ENCODE measurements at places on chromosomes 2 and 18.

GRCh38 chr2:73111073-73112025 is 1.4 kb downstream of the RAB11FIP5 start:
- no peak for DNase-seq

- no peak for DNase-seq
These were observed 20.3 kb upstream of the LAPTM4A start for GRCh38 chr2:20071397-20072383.

DNA sequence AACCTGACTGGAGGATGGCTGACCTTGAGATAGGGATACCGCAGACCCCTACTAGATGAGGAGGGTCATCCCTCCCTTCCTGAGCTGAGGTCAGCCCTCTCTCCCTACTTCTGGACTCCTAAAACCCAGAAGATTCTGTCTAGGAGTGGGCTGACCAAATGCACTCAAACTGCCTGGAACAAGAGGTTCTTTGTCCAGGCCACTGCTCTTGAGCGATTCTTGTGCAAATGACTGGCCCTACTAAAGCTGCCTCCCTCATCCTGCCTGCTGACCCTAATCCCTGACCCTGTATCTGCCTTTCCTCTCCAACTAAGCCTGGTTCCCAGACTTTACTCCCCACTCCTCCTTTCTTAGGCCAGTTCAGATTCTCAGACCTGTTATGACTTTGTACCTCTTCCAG is 56.2 kb downstream of the EFR3B start:
- no peak for DNase-seq

DNA sequence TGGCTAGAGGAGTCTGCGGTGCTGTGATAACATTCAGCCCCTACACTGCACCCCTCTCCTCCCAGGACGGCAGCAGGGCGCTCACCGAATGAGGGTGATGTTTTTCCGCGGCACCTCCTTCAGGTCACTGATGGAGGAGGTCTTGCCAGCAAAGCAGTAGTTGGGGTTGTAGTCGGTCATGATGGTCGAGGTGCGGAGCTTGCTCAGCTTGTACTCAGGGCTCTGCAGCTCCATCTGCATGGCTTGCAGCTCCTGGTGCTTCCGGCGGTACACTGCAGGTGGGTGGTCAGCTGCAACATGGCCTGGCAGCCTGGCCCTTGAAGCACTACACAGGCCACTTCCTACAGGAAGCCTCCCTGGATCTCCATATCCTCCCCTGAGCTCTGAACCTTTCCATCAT is 108.0 kb downstream of the CLIP4 start:
- DNase-seq: no peak

DNA sequence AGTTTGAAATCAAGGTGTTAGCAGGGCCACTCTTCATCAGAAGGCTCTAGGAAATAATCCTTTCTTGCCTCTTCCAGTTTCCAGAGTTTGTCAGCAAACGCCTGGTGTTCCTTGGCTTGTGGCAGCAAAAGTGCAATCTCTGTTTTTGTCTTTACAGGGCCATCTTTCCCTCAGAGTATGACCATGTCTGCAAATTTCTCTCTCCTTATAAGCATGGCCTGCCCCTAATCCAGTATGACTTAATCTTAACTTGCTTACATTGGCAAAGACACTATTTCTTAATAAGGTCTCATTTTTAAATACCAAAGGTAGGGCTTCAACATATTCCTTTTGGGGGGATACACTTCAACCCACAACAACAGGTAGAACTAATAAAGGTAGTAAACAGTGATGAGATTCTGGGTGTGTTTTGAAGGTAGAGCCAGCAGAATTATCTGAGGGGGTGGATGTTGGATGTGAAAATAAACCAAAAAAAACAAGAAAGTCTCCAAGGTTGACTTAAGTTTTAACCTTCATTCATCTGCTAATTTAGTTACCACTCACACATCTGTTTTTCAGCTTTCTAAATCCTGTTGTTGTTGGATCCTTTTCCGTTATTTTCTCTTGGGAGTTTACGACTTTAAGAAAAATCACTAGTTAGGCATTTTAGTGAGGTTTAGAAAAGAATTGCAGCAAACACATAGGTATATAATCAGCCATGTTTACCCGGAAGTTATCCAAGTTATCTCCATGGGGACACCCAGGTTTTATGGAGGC is 234.4 kb upstream of the FIGN start:
- no peak for DNase-seq

- no peak for DNase-seq
These were observed 247.7 kb downstream of the TPGS2 start for GRCh38 chr18:36580874-36581750.

DNA sequence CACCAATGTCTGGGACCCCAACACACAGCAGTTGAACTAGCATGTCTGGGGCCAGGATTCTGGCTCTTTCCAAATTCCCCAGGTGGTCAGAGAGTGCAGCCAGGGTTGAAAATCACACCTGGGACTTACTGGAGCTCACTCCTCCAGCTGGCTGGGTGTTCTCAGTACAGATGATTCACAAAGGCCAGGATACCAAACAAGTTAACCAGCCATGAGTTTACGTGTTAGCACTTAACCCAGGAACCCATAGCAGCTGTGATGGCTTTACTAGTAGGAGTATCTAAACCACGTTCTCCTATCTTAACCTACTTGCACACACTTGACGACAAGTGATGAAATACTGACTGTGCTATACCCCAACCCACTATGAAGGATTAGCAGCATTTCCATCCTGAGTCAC is 222.8 kb downstream of the FBXO15 start:
- DNase-seq: no peak

DNA sequence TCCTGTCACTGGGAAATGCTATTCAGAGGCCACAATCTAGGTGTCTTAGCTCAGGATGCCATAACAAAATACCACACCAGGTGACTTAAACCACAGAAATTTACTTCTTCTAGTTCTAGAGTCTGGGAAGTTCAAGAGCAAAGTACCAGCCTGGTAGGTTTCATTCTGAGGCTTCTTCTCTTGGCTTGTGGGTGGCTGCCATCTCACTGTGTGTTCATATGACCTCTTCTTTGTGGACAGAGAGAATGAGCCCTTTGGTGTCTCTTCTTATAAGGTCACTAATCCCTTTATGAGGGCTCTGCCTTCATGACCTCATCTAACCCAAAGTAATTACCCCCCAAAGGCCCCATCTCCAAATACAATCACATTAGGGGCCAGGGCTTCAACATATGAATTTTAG is 57.3 kb downstream of the RHOB start:
- DNase-seq: no peak

GRCh38 chr2:64760128-64760527 is 106.4 kb upstream of the SERTAD2 start:
- no peak for DNase-seq

DNA sequence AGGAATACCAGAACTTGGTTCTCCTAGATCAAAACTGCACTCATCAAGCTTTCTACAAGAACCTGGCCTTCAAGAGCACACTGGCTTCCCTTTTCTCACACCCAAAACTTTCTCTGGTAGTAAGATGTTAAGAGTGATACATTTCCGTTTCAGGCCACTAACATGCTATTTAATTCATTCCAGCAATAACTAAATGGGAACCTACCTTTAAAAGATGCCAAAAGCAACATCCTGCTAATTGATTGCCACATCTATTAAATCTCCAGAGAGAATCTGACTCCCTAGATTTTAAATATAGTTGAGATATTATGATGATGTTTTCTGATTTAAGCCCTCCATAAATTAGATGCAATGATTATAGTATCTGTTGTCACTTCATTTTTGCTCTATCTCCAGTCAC is 71.6 kb downstream of the KCTD18 start:
- no peak for DNase-seq

DNA sequence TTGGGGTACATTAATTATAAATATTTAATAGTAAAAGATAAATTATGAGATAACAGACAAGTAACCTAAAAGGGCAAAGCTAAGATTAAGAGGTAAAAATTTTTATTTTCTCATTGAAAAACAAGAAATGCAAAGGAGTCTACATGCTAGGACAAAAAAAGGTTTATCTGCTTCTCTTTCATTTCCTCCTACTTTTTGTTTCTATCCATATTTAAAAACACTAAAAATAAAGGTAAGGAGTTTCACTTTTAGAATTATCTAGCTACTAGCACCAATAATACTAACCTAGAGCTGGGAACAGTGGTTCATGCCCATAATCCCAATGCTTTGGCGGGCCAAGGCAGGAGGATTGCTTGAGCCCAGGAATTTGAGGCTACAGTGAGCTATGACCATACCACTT is 1551.7 kb upstream of the SLC39A10 start:
- no peak for DNase-seq

DNA sequence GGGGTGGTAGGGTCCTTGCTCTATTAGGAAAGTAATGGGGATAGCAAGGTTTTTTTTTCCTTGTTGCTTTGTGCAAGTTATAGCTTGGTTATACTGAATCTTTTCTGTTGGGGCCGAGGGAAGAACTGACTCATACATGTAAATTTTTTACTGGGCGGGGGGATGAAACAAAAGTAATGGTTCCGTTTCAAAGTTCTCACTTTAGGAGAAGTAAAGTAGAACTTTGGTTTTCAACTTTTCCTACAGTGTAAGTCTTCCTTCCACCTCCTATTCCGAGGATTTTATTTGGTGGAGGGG is 1.1 kb downstream of the AFTPH start:
- DNase-seq: peak; percentile 43

DNA sequence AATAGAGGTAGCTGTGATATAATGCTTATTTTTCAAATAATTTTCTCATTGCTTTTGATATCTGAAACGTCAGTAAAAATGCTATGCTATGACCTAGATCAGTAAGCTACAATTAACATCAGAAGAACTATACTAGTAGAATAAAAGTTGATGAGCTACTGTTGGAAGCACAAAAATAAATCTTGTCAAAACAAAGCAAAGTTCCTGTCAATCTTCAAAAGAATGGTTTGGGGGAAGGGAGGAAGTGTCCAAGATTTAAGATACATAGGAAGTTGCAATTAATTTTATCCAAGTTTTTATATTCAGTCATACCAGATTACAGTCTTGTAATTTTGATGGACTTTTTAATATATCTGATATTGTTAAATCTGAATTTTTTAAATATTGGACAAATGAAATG is 19.2 kb downstream of the IRS1 start:
- no peak for DNase-seq

DNA sequence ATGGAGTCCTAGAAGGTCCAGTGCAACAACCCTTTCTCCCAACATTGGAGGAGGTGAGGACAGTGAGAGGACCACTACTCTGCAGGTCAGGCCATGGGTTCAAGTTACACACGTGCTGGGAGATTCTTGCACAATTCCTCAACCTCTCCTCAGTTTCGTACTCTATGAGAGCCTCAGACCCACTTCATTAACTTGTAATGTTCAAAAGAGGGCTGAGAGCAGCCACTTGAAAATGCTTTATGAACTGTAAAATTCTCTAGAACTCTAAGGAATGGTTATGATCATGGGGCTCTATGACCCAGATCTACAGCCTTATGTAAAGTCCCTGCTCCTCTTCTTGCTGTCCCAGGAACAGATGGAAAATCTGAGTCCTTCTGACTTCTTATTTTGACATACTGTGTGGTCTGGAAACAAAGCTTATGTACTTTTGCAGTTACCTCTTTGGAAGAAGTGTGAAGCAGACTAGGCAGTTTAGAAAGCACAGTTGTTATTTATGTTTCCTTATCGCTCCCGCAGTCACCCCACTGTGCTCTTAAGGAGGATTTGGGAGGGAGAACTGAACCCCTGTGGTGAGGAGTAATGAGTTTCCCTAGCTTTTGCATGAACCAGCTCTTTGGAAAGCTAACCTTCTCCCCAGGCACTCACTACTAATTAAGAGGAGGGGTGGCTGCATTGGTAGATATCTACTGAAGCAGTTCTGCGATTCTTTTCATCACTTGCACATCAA is 296.6 kb downstream of the LRRTM1 start:
- no peak for DNase-seq

- no peak for DNase-seq
These were observed 55.9 kb upstream of the STAM2 start for GRCh38 chr2:152231446-152231845.

- DNase-seq: no peak
These were observed 189.4 kb downstream of the MSH2 start for GRCh38 chr2:47592381-47592780.

DNA sequence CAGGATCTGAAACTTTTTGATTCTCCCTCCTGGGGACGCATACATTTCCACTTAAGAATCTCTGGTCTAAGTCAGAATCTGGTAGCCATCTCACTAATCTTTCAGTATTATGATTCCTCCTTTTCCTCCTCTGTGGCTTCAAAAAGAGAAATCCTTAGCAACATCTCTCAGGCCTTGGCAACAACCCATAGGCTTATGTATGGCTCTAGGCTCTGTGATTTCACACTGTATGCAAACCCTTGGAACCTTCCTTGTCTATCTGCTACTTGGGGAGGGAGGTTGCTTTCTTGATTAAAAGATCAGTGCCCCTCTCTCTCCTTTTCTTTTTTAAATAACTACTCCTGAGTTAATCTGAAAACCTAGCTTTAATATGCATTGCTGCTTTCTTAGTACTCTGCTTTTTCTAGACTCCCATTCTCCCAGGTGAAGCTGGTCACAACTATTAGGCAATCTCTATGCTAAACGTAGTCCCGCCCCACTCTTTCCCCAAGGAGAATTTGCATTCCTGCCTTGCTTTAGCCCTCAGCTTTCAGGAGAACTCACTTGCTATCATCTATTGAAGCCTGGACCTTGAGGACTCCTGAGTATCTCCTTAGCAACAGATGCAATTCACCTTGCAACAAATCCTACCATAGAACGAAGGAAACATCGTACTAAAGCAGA is 72.2 kb upstream of the L3MBTL4 start:
- no peak for DNase-seq

DNA sequence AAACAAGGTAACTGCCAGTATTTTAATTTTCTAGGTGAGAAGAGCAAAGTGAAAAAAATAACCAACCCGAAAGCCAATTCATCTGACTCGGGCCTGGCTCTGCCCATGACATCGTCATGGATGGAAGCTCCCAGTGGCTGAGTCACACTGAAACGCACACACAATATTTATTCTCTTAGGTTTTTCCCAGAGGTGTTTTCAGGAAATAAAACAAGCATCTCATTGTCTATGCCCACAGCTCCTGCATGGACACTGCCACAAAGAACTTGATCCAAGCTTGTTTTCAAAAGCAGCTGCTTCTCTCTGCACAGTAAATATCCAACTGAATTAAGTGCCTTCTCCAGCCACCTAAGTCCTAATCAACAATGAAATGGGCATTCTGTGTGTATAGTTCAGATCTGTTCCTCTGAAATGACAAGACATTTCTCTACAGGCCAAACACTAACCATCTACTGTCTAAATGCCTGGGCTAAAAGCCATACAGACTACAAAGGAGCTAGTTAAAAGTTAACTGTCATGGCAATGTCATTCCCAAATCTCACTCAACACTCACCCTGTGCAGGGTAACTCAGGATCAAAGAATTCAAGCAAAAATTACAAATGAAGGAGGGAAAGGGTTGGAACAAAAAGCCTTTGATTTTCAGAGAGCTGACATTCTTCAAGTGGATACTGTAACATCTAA is 62.9 kb downstream of the RPL31 start:
- no peak for DNase-seq

DNA sequence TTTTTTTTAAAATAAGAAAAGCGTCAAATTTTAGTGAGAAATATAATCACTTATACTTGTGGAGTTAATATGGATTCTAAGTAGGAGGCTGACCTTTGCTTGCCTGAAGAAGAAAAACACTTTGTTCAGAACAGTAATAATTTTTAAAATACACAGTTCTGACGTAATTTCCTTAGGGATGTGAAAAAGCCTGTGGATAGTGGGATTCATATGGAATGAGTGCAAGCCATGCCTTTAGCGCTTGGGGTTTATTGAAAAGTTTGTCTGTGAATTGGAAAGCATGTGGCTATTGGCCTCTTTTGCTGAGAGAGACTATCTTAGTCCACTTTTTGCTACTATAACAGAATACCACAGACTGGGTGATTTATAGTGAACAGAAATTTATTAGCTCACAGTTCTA is 151.3 kb downstream of the CCDC85A start:
- DNase-seq: no peak

Measured in hematopoietic multipotent progenitor cell treated with erythropoietin and hydrocortisone succinate and interleukin-3 and kit ligand, for 15 days (in vitro differentiated cells).